ENCODE measurements at places on chromosomes 5 and 9.

- DNase-seq: no peak
These were observed 143.4 kb downstream of the MYO10 start for GRCh38 chr5:16792598-16793275.

DNA sequence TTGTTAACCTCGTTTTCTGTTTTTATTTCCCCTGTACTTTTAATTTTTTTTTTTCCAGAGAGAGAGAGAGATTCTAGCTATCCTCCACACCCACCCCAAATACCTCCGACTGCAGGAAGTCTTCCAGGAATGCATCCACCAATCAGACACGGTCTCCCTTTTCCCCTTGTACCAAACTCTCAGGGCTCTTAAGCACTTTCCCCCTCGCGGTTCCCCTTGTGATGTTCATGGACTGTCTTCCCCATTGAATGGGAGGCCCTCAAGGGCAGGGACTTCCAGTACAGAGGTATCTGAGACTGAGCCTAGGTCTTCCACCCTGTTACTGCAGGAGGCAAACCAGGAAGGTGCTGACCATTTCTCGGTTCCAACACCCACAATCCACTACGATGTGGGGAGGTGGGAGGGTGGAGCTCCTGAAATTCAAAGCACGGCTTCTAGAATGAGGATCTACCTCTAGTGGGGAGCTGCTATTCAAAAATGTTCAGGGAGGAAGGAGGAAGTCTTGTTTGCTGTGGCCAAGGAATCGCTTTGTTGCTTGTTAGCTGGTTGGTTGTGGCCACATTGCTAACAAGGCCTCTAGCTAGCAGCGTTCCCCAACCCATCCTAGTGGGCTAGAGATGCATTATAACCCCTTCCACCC lies 37.5 kb upstream of the PTGS1 start:
- DNase-seq: no peak

- no peak for DNase-seq
These were observed 174.3 kb upstream of the PIK3R1 start for GRCh38 chr5:68041293-68041692.

DNA sequence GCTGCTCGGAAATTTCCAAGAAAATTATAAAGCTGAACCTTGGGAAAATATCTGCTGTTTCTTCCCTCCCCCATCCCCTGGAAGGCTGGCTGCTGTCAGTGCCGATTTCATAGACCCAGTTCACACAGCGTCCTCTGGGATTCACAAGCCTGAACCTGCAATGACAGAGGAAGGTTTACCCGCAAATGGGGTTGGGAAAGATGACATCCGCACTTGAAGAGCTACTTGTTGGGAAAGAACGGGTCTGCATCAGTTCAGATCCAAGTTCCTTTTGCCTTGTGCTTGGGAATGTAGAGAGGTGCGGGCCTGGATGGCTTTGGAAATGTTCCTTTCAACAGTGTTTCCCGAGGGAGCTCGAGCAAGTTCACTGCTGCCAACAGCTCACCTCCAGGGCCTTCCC lies 13.9 kb downstream of the PCDH12 start:
- DNase-seq: no peak

DNA sequence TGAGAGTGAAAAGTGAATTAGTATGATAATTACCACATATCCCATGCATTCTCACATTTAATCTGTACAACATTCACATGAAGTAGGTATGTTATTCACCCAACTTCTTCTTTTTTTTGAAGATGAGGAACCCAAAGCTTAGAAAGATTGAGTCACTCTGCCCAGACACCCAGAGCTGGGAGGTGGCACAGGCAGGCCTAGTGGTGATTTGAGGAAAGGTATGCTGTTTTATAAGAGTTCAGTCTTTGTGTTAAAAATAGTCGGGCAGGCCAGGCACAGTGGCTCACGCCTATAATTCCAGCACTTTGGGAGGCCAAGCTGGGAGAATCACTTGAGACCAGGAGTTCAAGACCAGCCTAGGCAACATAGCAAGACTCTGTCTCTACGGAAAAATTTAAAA lies 285.3 kb downstream of the NR3C1 start:
- DNase-seq: no peak

GRCh38 chr5:75200776-75201175 lies 35.9 kb downstream of the ANKRD31 start:
- DNase-seq: no peak

- no peak for DNase-seq
These were observed 567.9 kb downstream of the CDH9 start for GRCh38 chr5:26470439-26470838.

- no peak for DNase-seq
These were observed 30.4 kb downstream of the DDX4 start for GRCh38 chr5:55768279-55768678.

DNA sequence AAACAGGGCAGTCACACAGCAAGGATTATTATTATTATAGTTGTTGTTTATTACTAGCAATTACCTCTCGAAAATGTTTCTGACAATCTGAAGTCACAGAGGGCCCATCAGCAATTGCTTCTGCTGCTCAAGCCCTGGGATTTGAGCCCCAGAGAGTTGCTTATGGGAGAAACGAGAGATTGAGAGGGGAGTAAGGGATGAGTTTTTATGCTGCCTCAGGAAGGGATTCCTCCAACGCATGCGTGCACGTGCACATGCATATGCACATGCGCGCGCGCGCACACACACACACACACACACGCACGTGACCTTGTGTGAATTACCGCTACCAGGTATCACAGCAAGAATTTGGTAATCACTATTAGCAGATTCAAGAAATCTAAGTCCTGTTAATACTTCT lies 189.2 kb upstream of the TBC1D2 start:
- no peak for DNase-seq

DNA sequence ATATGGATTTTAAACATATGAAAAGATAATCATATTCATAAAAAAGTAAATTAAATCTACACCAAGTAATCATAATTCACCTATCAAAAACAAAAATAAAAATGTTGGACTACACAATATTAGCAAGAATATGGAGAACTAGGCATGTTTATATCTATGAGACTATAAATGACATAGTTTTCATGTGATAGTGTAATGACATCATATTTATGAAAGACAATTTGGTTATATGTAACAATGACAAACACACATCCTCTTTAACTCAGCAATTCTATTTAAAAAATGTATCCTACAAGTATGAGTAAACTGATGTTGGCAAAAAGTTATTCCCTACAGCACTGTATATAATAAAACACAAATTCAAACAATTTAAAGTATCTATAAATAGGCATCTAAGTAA lies 312.3 kb downstream of the EDIL3 start:
- no peak for DNase-seq

- DNase-seq: no peak
These were observed 36.5 kb upstream of the SH3PXD2B start for GRCh38 chr5:172490514-172491461.

- DNase-seq: no peak
These were observed 101.9 kb downstream of the ROR2 start for GRCh38 chr9:91848146-91848545.

- no peak for DNase-seq
These were observed 212.5 kb downstream of the GADD45G start for GRCh38 chr9:89817151-89817950.

DNA sequence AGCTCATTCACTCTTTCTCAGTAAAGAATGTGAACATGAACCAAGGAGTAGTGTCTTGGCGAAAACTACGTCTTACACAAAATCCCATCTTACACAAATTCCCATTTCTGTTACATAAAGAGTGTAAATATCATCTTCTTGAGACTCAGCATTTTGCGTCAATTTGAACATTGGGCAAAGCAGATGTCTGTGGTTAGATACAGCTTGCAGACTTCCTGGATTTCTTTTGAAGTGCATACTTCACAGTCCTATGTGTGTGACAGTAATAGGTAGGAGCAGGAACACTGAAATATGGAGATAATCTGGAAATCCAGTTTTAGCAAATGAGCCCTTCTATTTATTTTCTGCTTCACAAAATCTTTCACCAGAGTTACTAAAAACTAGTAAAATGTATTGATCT lies 58.8 kb downstream of the C6 start:
- no peak for DNase-seq

GRCh38 chr5:146921225-146921624 lies 42.7 kb upstream of the PPP2R2B start:
- DNase-seq: no peak

GRCh38 chr9:91777292-91777830 lies 172.7 kb downstream of the ROR2 start:
- DNase-seq: peak; percentile 80

DNA sequence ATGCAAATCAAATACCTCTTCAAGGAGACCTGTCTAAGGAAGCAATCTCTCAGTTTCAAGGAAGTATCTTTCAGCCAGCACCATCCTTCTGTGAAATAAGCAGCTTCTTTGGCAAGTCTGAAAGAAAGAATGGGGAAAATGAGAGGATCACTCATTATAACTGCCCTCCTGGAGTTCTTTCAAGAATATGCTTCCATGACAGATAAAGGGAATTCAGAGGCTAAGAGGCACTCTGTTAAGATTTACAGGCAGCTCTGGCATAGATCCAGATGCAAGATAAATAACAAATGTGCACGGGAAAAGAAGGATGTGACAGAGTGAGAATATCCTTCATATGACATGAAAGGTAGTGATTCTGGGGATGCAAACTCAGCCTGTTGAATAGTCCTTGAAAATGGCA lies 348.2 kb upstream of the CCNG1 start:
- no peak for DNase-seq

GRCh38 chr5:1420211-1421195 lies 24.7 kb downstream of the SLC6A3 start:
- DNase-seq: no peak

DNA sequence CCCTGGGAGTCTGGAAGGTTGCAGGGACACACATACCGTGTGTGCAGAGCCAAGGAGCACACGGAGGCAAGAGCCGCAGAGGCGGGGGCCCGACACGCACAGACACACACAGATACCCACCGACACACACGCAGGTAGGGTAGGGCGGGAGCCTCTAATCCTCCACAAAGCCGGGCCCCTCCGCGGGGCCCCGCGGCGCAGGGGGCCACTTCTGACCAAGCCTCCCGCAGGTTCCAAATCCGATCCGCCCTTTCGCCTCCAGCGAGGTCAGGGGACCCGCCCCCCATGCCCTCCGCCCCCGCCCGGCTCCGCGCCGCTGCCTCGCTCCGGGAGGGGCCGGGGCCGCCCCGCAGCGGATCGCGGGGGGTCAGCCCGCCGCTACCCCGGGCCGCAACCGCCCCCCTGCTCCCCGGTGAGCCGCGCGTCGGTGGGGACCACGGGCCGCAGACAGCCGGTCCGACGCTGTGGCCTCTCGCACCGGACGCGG lies 1.4 kb upstream of the LMX1B start:
- DNase-seq: no peak

DNA sequence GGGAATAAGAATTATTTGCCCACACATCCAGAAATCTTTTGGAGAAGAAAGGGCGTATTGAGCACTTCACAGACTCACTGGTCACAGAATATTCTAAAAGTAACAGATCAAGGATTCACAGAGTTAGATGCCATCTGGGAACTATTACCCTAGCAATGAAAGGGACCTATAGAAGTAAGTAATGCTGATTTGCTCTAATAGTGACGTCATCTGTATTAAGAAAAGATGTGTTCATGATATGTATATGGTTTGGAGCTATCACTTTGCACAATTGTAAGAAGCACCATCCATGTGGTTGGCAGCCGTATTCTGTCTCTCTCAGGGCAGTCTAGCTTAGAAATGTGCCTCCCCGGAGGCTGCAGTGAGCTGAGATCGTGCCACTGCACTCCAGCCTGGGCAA lies 52.8 kb upstream of the SV2C start:
- no peak for DNase-seq

DNA sequence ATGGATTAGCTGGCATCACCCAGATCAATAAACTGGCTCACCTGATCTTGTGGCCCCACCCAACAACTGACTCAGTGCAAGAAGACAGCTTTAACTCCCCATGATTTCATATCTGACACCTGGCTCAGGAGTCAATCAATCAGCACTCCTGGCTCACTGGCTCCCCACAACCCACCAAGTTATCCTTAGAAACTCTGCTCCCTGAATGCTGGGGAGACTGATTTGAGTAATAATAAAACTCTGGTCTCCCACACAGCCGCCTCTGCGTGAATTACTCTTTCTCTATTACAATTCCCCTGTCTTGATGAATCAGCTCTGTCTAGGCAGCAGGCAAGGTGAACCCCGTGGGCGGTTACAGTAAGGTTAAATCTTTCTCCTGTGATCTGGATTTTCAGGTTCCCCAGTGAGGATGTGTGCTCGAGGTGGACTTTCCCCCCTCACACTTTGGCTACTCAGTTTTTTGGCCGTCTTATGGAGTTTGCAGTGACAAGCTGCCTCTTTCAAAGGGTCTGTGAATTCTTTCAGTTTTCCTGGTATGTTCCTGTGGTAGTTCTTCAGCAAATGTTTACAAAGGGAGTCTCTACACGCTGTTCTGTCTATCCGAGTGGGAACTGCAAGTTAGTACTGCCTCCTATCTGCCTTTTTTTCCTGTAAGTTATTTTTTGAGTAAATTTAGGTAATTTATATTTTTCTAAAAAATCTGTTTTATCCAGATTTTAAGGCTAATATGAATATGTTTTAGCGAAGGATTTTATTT lies 500.2 kb upstream of the NUDT12 start:
- DNase-seq: no peak

DNA sequence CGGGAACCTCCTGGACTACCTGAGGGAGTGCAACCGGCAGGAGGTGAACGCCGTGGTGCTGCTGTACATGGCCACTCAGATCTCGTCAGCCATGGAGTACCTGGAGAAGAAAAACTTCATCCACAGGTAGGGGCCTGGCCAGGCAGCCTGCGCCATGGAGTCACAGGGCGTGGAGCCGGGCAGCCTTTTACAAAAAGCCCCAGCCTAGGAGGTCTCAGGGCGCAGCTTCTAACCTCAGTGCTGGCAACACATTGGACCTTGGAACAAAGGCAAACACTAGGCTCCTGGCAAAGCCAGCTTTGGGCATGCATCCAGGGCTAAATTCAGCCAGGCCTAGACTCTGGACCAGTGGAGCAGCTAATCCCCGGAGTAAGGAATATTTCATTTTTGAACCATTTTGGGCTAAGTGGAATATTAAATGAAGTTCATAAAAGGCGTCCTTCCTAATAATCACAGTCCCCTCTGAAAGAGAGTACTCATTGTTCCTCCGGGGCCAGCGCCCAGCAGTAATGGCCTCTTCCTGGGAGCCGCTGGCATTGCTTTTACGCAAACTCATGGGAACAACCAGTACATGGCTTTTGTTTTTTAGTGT lies 23.6 kb downstream of the QRFP start:
- no peak for DNase-seq

- no peak for DNase-seq
These were observed 47.3 kb downstream of the CD180 start for GRCh38 chr5:67149057-67149950.

- DNase-seq: no peak
These were observed 241.4 kb downstream of the PBX3 start for GRCh38 chr9:125988479-125989050.
